ENCODE measurements at places on chromosomes 2 and 18.

- no peak for DNase-seq
These were observed 131.5 kb downstream of the TMEM17 start for GRCh38 chr2:62374301-62375112.

GRCh38 chr18:22816266-22817176, 116.6 kb upstream of the RBBP8 start:
- no peak for DNase-seq

DNA sequence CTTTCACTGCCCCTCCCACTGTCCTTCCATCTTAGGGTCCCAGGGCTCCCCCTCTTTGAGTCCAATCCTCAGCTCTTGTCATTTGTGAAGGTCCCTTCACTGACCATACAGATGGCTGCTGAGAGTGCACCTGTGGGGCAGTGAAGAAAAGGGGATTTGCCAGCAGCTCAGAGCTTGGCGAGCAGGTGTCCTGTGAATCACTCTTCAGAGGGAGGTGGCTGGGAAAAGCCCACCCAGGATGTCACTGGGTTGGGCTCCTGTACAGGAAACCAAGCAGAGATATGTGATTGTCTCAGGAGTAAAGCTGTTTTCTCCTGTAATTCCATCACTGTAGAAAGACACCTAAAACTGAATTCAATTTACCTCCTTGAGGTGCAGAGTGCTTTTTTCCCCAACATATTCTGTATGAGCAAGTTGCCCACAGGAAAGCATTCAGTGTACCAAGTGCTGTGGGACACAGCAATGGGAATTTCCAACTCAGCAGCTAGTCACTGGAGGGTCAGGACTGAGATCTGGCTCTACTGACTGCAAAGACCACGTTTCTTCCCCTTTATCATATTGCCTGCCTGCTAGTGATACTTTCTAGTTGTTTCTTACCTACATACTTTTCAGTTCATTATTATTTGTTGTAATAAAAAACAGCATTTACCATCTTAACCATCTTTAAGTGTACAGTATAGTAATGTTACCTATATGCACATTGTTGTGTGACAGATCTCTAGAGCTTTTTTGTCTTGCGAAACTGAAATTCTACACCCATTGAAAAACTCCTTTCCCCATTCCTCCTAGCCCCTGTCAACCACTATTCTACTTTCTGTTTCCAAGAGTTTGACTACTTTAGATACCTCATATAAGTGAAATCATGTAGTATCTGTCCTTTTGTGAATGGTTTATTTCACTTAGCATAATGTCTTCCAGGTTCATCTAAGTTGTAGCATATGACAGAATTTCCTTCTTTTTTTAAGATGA, 239.1 kb downstream of the TSN start:
- no peak for DNase-seq

DNA sequence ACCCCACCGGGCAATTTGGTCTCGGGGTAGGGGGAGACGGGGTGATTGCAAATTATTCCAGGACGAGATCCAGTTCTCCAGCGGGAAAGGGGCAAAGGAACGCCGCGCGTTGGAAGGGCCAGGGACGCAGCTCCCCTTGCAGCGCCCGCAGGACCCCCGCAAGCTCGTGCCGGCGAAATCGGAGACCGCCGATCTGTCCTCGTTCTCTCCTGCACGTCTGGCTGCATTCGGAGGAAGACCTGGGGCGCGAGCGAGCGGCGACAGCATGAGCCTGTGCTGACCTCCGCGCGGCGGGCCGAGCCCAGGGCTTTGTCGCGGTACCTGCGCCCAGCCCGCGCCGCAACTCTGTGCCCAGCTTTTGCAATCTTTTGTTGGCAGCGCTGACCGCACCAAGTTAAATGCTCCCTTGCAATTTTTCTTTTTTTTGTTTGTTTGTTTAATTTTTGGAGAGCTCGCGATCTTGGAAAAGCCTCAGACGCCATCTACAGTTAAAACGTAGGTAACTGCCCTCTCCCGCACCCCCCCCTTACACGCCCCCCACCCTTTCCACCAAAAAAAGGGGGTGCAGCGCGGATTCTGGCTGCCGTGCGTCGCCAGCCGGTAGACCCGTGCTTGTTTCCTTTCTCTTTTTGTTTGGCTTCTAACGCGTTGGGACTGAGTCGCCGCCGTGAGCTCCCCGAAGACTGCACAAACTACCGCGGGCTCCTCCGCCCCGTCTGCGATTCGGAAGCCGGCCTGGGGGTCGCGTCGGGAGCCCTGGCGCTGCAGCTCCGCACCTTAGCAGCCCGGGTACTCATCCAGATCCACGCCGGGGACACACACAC, 667 bp downstream of the TRIB2 start:
- DNase-seq, result no peak

- DNase-seq, result no peak
These were observed 120.2 kb downstream of the CD8B2 start for GRCh38 chr2:106607371-106607770.

GRCh38 chr2:84281510-84281909, 177.6 kb downstream of the SUCLG1 start:
- no peak for DNase-seq

DNA sequence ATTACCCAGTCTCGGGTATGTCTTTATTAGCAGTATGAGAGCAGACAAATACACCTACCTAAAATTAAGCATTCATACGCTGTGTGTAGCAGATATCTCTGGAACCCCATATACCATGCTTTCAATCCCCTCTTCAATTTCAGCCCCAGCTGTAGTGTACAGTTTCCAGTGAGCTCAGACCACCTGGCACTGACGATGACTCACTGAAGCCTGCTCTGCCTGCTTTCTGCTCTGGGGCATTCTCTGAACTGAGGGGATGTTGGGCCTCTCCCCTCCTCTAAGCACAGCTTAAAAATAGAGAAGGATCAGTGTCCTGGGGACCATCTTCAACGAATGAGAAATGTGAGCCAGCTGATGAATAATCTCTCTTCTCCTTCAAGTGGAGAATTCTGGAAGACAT, 8.7 kb upstream of the CCL20 start:
- DNase-seq, result no peak

DNA sequence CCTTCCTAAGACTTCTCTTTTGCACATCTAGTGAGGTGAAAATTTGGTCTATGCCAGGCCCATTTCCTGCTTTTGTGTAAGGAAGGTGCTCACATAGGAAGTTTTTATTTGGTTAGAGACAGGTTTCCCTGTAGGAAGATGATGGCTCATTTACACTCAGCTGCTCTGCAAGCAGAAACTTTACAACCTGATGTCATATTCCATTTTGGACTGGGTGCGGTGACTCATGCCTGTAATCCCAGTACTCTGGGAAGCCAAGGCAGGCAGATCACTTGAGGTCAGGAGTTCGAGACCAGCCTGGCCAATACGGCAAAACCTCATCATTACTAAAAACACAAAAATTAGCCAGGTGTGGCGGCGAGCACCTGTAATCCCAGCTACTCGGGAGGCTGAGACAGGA, 35.8 kb downstream of the CASP10 start:
- no peak for DNase-seq

DNA sequence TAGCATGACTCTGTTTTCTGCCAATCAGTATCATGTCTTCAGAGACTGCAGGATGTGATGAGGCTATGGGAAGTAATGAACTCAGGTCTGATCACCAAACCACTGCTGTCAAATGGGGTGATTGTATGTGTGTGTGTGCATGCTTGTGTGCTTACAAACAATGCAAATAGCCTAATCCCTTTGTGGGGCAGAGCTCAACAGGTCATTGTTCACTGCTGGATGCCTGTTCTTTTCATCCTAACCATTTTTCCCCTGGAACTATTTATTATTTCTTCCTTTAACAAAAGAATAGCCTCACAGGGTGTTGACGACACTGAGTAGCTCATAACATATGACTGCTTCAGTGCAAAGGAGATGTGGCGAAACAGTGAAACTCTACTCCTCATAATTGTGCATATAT, 55.9 kb downstream of the NXPH2 start:
- DNase-seq, result no peak

DNA sequence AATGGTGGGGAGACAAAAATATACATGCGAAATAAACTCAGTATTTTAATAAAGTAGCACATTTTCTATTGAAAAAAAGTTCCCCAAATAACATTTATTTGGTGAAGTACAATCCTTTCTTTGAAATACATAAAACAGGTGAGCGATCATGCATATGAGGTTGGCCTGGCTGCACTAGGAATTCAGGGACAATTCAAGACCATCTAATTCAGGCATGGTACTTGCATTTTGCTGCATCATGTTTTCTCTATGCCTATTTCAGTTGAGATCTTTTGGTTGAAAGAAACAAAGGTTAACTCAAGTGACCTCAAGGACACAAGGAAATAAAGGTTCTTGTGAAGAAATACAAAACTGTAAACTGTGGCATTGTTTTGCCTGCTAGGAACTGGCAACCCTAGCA, 19.8 kb upstream of the TAF4B start:
- no peak for DNase-seq

DNA sequence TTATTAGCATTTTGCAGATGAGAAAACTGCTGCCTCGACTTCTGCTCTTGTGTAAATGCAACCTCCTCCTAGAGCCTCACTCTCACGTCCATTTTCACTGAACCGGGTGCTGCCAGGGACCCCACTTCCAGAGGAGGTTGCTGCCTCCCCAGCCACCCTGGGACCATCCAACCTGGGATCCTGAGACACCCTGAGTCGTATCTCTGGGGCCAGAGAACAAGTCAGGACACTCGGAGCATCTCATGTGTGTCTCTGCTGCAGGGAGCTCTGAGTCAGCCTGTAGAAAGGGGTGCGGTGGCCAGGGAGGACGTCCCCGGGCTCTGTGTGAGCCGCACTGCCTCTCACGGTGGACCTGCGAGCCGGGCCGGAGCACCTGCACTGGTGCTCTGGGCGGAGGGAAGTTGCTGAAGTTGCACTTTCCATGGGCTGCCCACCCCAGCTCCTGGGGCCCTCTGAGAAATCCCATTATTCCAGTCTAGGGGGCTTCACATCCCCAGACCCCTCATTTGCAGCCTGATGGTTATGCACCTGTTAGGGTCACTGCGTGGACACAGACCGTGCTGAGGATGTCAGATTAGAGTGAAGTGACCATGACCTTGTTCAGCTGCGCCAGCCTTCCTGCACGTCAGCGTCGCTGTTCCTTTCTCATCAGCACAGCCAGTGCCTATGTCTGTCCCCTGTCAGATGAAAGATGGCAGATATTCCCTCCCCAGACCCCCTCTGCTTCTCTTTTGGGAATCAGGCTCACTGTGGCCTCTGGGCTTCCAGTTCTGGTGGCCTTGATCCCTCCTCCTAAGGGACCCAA, 230.4 kb downstream of the KLHL29 start:
- DNase-seq, result no peak

- no peak for DNase-seq
These were observed 54.1 kb upstream of the HS6ST1 start for GRCh38 chr2:128372621-128373341.

DNA sequence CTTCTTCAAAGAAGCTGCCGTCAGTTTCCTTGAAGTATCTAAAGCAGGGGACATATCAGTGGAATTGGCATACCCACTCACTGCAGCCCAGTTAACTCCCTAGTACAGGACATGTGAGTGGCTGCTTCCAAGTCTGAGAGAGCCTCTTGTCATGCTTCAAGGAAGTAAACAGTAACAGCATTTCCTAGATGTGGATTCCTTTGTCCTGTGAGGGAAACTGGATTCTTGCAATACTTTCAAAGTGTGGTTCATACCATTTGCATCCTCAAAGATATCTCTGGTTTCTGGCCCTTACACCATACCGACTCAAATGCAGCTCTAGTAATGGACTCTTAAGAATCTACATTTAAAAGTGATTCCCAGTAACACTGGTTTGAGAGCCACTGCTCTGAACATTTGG, 87.2 kb downstream of the ESCO1 start:
- DNase-seq, result no peak

GRCh38 chr2:50449306-50449705, 582.6 kb downstream of the NRXN1 start:
- no peak for DNase-seq

- DNase-seq, result no peak
These were observed 463 bp downstream of the HS1BP3 start for GRCh38 chr2:20650393-20650876.

GRCh38 chr18:1394966-1395365, 490.3 kb downstream of the ADCYAP1 start:
- DNase-seq, result no peak

DNA sequence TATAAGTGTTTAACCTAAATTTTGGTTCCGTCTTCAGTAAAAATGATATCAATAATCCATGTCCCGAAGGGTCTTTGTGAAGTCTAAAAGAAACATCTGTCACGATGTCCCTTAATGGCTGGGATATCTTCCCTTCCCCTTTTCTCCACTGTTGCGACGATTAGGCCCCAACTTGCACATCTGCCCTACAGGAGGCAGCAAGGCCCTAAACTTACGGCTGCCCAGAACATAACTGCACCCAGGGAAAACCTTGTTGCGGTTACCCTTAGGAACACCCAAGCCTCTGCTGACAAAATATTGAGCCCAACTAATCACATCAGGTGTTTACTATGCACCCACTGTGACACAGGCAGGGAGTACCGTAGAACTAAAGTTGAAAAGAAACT, 1.3 kb upstream of the SMAD2 start:
- peak; percentile 4 for DNase-seq

- no peak for DNase-seq
These were observed 111.4 kb downstream of the NBAS start for GRCh38 chr2:15449556-15450236.

DNA sequence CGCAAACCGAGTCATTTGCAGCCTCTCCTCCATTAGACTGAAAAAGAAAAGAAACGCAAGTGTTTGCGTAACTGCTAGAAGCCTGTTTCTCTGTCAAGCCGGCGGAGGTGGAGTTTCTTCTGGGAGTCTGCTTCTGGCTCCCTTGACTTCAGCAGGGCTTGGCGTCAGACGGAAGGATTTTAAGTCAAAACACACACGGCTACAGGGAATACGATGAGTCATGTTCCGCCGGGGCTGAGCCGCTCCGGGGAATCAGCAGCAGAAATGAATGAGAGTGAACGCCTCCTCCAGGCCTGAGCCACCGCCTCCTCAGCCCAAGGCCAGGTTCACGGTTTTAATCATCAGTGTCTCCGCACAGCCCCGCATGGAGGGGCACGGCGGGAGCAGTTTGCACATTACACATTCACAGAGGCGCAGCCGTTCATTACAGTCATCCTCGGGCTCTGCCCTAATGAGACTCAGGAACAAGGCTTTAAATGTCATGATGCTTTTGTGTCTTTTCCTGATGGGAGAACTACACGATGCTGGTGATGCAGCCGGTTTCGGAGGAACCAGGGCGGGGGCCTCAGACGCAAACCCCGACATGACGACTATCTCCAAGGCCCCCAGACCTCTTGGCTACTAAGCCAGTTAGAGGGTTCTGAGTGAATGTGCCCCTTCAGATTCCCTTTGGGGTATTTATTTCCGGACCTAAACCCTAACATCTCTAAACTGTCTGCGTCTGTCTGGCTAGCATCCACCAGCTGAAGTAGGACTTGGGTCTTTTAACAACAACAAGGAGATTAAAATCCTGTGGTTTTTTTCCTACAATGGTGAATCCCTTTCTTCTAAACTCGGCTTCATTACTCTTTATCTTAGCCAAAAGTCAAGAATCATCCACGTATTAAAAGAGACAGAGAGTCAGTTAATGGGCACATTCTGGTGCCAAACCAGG, 11.1 kb upstream of the SCG2 start:
- DNase-seq, result no peak

GRCh38 chr2:212520340-212520739, 18.3 kb downstream of the ERBB4 start:
- DNase-seq, result no peak

Data from GM19239 (cell line).